ENCODE measurements at places on chromosomes 2 and 18. TPM values are rescaled to one million over a fixed set of nuclear protein-coding genes. Genes with fewer than 3 reads are reported as not detected.

- H3K36me3 ChIP-seq = no peaks in the 10 kb centered on the region
- DNase-seq = no peak
- no peaks in the 10 kb centered on the region for H3K27me3 ChIP-seq
- no peaks in the 10 kb centered on the region for H3K4me1 ChIP-seq
- H3K4me3 ChIP-seq = no peak overlapping the region
These were observed 221.6 kb downstream of the GBX2 start for GRCh38 chr2:235946590-235946989.

DNA sequence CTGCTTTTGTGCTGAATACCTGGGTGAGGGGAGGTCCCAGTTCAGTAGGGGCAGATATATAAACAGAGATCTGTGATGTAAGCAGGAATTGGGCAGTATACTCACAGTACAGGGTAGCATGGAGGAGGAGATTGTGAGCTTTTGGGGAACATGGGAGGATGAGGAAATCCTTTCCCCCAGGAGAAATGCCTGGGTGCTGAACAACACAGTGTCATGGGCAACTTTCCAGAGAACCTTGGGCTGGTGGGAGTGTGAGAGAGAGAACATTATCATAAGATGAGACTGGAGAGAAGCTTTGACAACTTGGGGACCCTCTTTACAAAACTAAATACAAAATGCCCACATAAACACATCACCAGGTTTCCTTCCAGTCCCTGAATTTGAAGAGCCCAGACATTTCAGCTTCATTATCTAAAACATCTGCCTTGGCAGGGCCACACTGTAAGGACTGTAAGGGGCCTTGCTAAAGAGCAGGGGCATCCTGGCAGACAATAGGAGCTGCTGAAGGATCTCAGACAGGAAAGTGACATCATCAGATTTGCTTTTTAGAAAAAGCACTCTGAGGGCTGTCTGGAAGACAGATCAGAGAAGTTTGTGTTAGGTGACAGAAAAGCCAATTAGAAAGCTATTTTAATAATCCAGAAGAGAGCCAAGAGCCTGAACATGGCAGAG lies 303.1 kb upstream of the FBXO11 start:
- H3K4me1 ChIP-seq = peaks cover 2% of the 10 kb centered on the region
- H3K4me3 ChIP-seq = no peak overlapping the region
- no peak overlapping the region for H3K27ac ChIP-seq
- no peaks in the 10 kb centered on the region for H3K36me3 ChIP-seq
- peak; percentile 22 for DNase-seq
- H3K27me3 ChIP-seq = no peaks in the 10 kb centered on the region

GRCh38 chr2:100796499-100797100 lies 23.3 kb upstream of the NPAS2 start:
- H3K27me3 ChIP-seq = peaks cover 5% of the 10 kb centered on the region
- no peak for DNase-seq
- H3K36me3 ChIP-seq = no peaks in the 10 kb centered on the region
- no peak overlapping the region for H3K27ac ChIP-seq
- no peaks in the 10 kb centered on the region for H3K4me1 ChIP-seq
- no peak overlapping the region for H3K4me3 ChIP-seq

DNA sequence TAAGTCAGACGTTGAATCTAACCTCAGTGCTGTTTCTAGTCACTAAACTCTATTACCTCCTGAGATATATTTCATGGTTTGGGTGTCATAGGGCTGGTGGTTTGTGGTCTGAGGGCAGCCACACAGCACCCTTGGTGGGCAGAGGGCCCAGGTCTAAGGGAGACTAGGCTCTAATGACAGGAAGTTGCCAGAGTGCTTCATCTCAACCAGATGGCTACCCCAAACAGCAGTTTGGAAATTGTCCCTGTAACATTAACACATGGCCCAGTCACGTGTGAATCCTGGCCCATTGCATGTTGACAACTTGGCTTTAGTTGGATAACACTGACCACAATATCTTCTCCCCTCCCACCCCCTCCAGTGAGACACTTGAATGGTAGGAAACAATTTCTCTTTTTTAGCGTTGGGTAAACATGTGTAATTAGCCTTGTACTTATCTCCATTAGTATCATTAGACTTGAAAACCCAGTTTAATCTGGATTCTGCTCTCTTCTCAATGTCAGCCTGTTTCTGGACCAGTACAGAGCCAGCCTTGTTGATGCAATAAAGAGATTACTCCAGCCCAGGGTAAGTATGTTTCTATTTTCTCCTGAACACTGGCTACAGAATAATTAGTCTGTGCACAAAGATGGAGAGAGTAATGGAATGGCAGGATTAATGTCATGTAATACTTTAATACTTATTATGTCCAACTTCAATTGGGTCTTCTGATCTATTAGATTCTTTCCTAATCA lies 187.8 kb upstream of the SIX3 start:
- no peaks in the 10 kb centered on the region for H3K36me3 ChIP-seq
- H3K4me1 ChIP-seq = no peaks in the 10 kb centered on the region
- no peak overlapping the region for H3K4me3 ChIP-seq
- H3K27me3 ChIP-seq = no peaks in the 10 kb centered on the region
- no peak overlapping the region for H3K27ac ChIP-seq

DNA sequence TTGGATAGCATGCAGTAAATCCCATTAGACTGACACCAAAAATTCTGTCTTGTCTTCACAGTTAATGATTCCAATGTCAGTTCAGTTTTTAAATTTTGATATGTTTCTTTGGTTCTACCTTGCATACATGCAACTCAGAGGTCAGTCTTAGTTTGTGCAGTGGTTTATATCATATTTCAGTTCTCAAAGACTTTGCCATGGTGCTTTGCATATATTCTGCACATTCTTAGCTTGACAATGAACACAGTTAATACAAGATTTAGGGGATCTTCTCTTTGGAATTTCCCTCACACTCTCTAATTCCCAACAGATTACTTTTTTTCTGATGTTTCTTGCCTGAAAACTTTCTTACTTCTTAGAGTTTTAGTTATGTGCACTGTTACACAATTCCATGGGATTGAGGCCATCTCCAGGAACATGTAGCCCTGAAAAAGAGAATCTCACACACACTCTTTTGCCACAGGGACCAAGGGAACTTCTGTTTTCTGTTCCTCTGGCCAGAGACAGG lies 17.3 kb downstream of the NOL4 start:
- no peak overlapping the region for H3K27ac ChIP-seq
- no peaks in the 10 kb centered on the region for H3K27me3 ChIP-seq
- H3K4me1 ChIP-seq = no peaks in the 10 kb centered on the region
- no peaks in the 10 kb centered on the region for H3K36me3 ChIP-seq
- H3K4me3 ChIP-seq = no peak overlapping the region

GRCh38 chr18:62523255-62523588 lies 397 bp downstream of the ZCCHC2 start:
- H3K27ac ChIP-seq = peak overlapping the region; percentile 82
- no peak for DNase-seq
- H3K4me1 ChIP-seq = peaks cover 13% of the 10 kb centered on the region
- no peaks in the 10 kb centered on the region for H3K27me3 ChIP-seq
- H3K4me3 ChIP-seq = no peak overlapping the region

GRCh38 chr18:48940854-48941611 lies 9.7 kb downstream of the SMAD7 start:
- peaks cover 2% of the 10 kb centered on the region for H3K36me3 ChIP-seq
- H3K4me3 ChIP-seq = no peak overlapping the region
- H3K27ac ChIP-seq = peak overlapping the region; percentile 49
- H3K4me1 ChIP-seq = peaks cover 52% of the 10 kb centered on the region
- DNase-seq = no peak

GRCh38 chr18:37487400-37487867 lies 78.2 kb downstream of the CELF4 start:
- H3K27ac ChIP-seq = no peak overlapping the region
- H3K4me1 ChIP-seq = no peaks in the 10 kb centered on the region
- DNase-seq = no peak

DNA sequence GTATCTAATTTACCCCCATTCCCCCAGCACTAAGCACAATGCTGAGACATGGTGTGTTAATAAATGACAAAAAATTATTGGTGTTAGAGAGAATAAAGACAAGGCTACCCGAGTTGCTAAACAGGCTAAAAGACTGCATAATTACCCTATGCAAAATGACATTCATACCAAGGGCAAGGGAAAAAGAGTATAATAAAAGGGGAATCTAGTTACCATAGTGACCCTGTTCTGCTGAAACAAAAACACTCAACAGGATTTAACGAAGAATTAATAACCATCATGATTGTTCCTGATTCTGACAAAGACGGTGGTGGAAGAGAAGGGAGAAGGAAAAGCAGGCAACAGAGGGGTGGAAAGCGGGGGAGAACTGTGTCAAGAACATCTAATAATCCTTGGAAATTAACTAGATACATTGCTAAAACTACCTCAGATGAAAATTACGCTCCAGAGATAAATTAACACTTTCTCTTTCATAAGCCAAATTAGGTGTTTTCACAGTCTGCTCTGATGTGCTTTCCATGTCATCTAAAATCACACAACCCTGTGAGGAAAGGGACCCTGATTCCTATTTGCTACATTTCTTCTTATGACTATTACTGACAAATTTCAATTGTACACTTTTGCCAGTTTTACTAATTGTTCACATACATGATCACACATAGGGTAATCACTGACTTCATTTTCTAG lies 25.5 kb downstream of the TTR start:
- no peak overlapping the region for H3K27ac ChIP-seq
- no peak overlapping the region for H3K4me3 ChIP-seq
- DNase-seq = no peak
- H3K27me3 ChIP-seq = no peaks in the 10 kb centered on the region
- H3K4me1 ChIP-seq = no peaks in the 10 kb centered on the region

DNA sequence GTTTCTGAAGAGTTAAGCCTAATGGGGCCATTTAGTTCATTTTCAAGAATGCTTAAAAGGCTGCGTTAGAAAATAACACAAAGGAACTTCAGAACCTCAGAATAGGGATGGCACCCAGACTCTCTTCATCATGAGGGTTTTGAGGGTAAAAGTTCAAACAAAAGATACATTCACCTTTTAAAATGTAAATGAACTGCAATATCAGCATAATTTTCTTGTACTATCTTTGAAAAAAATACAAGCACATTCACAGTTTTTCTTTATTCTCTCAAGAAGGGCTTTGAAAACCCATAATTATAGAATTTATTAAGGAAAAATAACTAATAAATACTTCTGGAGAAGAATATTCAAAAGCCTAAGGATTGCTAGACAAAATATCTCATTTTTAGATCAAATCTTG lies 791.0 kb downstream of the DCC start:
- H3K4me1 ChIP-seq = no peaks in the 10 kb centered on the region
- H3K27ac ChIP-seq = no peak overlapping the region
- H3K4me3 ChIP-seq = no peak overlapping the region
- H3K27me3 ChIP-seq = no peaks in the 10 kb centered on the region

GRCh38 chr2:137202318-137202717 lies 437.0 kb downstream of the THSD7B start:
- no peak for DNase-seq
- H3K27ac ChIP-seq = no peak overlapping the region
- no peak overlapping the region for H3K4me3 ChIP-seq
- no peaks in the 10 kb centered on the region for H3K27me3 ChIP-seq
- H3K36me3 ChIP-seq = no peaks in the 10 kb centered on the region

DNA sequence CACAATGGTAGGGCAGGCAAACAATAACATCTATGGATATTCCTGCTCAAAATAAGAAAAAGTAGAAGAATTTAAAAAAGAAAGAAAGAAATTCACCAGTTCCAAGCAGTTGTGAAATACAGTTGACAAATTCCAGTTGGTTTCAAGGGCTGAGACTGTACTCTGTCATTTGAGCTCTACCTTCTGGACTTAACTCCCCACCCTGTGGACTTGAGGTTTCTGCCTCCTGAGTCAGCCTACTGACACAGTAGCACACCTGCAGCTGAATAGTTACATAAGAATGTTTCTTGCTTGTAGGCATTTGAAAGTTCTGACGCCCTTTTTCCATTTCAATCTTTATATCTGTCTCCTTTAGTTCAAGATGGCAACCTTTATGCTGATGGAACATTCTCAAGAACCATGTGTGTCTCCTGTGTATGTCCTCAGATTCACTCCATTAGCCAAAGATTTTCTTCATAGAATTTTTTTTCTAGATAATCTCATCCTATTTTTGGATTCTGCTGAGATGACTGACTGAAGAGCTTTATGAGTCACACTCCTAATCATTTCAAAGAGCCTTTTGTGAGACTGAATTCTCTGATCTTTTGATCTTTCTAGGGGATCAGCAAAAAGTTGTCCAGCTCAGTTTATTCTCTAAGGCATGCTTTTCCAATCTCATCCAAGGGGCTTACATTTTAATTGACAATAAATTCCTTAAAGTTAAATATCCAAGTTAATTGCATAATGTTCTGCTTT lies 19.1 kb downstream of the NETO1 start:
- H3K4me1 ChIP-seq = no peaks in the 10 kb centered on the region
- no peaks in the 10 kb centered on the region for H3K27me3 ChIP-seq
- no peak for DNase-seq
- no peak overlapping the region for H3K27ac ChIP-seq

- no peaks in the 10 kb centered on the region for H3K36me3 ChIP-seq
- H3K4me1 ChIP-seq = no peaks in the 10 kb centered on the region
- H3K27ac ChIP-seq = no peak overlapping the region
- no peak for DNase-seq
- no peak overlapping the region for H3K4me3 ChIP-seq
- peaks cover 5% of the 10 kb centered on the region for H3K27me3 ChIP-seq
These were observed 9.3 kb upstream of the ATL2 start for GRCh38 chr2:38386377-38386776.

- H3K27me3 ChIP-seq = peaks cover 9% of the 10 kb centered on the region
- peak; percentile 31 for DNase-seq
- no peaks in the 10 kb centered on the region for H3K36me3 ChIP-seq
- no peak overlapping the region for H3K27ac ChIP-seq
These were observed 79.3 kb downstream of the RHOB start for GRCh38 chr2:20526160-20526559.

DNA sequence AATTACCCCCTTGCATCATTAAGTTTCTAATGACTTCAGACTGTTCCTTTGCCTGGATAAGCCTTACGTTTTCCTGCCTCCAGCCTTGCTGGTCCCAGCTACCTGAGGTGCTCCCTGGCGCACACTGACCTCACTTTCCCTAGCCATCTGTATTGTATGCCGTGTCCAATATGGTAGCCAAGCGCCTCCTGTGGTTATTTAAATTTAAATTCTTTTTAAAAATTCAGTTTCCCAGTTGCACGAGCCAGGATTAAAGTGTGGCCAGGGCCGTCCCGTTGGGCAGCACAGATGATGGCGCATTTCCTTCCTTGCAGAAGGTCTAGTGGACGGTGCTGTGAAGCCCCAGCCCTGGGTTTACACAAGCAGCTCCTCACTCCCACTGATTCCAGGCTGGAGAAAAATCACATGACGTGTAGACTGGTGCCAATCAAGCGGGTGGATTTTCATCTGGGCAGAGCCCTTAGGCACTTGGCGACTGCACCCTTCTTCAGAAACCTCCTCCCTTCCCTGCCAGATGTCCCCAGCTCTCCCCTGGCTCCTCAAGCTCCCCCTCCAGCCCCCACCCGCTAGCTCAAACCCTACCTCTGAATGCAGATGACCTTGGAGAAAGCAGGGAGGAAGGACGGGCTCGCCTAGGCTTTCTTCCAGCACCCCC lies 33.9 kb downstream of the ACKR3 start:
- no peaks in the 10 kb centered on the region for H3K27me3 ChIP-seq
- H3K4me3 ChIP-seq = no peak overlapping the region
- no peak for DNase-seq
- no peak overlapping the region for H3K27ac ChIP-seq

- no peaks in the 10 kb centered on the region for H3K4me1 ChIP-seq
- H3K27me3 ChIP-seq = peaks cover 17% of the 10 kb centered on the region
- no peak for DNase-seq
- no peak overlapping the region for H3K4me3 ChIP-seq
These were observed 60.4 kb downstream of the PDCL3 start for GRCh38 chr2:100623033-100623715.

SLC30A3 gene
- polyA plus RNA-seq = 0.12 TPM

SLC9A4 gene
- not detected for polyA plus RNA-seq

EFEMP1 gene
- 724 TPM for polyA plus RNA-seq

GPBAR1 gene
- polyA plus RNA-seq = not detected

Measured in fibroblast of lung (primary cell).